ENCODE measurements at places on chromosomes 6 and 20.

- DNase-seq = no peak
Observed at GRCh38 chr20:6680854-6681253, 86.6 kb upstream of the BMP2 start.

- DNase-seq = peak; percentile 71
Observed at GRCh38 chr6:139124887-139125672, 9.8 kb upstream of the HECA start.

- no peak for DNase-seq
Observed at GRCh38 chr20:38875175-38875993, 50.8 kb upstream of the FAM83D start.

DNA sequence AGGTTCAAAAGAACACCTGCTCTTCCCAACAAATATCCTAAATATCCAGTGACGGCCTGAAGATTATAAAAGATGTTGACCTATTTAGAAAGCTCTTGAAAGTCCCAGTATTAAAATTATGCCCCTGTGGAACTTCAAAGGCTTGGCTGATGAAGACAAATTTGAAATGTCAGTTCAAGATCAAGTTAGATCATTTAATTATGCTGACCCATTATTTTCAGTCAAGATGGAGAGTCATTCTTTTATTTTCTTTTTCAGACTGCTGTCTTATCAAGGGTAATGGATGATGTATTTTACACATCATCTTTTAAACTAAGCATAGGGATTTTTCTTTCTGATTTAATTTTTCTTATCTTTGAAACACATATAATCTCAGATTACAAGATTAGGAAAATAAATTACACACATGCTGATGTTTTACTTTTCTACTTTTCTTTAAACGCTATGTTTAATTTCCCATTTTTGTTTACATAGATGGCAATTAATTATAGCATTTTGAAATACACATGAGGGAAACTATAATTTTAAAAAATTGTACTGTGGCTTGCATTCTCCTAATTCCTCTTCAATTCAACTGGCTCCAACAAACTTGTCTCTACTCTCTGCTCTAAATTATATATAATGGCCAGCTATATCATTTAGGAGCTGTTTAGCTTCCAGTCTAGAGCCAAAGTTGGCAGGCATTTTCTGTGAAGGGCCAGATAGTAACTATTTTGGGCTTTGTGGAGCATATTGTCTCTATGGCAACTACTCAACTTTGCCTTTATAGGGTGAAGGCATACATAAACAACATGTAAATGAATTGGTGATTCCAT, 123.7 kb downstream of the RCAN2 start:
- DNase-seq = no peak

DNA sequence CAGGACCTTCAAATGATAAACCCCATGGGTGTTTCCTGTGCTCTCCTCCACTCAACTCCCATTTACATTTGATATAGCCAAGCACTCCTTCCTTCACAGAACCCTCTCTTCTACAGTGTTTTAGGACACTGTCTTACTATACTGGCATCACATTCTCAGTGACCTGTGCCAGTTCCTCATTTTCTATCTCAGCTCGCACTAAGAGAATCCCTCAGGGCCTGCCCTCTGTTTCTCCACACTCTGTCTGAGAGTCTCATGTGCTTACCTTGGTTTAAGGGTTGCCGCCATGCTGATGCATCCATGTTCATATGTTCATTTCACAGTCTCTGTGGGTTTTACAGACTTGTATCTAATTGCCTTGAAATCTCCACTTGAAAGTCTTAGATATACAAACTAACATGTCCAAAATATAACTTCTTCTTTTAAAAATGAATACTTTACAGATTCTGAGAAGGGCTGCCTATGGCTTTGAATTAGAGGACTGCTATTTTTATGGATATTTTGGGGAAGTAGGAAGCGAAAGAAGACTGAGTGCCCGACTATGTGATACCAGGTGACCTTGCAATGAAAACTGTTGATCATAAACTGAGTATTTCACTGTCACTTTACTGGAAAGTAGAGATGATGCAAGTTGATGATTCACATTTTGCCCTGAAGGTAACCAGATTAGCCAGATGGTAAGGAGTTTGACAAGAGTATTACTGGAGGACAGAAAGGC, 153.1 kb upstream of the SIM1 start:
- no peak for DNase-seq

DNA sequence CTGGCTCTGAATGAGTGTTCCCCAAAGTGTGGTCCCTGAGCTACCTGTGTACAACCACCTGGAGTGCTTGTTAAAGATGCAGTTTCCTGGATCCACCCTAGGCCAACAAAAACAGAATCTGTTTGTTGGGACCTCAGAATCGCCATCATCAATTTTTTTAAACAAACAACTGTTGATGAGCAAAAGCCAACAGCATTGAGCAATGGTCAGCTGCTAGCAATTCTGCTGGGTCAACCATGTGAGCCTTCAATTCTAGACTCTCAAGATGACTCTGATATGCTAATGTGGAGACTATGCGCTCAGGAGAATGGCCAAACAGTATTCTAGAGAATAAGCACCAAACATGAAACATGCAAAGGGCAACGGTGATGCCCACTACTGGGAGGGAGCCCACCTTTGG, 64.4 kb upstream of the IYD start:
- DNase-seq = no peak

DNA sequence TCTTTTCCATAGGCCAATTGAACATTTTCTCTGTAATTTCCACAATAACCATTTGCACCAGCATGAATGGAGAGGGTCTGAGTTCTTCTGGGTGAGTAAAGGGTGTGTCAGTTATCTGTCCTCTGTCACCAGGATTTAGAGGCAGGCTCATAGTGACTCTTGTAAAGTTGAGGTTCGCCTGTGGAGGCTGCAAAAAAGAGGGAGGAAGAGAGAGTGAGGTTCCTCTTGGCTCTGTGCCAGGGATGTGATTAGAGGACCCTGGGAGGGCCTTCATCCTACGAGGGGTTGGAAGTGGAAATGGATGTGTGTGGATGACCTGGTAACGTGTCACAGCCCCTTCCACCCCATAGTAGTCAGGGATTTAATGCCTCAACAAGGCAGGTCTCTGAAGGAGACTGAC, 242.0 kb downstream of the ESR1 start:
- no peak for DNase-seq

Data from tibial artery (tissue), 4 donors.